ENCODE measurements at places on chromosomes 5 and 9.

GRCh38 chr5:170745481-170746071 lies 37.9 kb upstream of the GABRP start:
- no peak for DNase-seq

- DNase-seq = no peak
These were observed 9.0 kb downstream of the TOR1B start for GRCh38 chr9:129811967-129812363.

DNA sequence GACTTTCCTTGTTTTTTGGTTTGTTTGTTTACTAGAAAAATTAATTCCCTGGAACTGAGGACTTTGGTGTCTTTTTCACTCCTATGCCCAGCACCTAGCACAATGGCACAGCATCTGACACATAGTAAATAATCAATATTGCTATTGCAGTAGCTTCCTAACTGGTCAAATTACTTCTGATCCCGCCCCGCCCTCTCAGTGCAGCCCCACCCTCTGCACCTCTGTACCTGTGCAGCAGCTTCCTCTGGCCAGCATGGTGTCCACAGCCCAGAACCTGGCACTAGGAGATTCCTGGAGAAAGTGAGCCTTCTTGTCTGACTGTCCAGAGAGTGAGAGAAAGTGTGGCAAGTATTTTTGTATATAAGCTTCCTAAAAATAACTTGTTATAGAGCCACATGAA lies 343.2 kb downstream of the ZNF608 start:
- no peak for DNase-seq

GRCh38 chr5:16520841-16521240 lies 55.2 kb upstream of the ZNF622 start:
- no peak for DNase-seq

- no peak for DNase-seq
These were observed 20.6 kb downstream of the FST start for GRCh38 chr5:53501054-53501453.

GRCh38 chr5:54541823-54542783 lies 24.5 kb downstream of the SNX18 start:
- DNase-seq = no peak

DNA sequence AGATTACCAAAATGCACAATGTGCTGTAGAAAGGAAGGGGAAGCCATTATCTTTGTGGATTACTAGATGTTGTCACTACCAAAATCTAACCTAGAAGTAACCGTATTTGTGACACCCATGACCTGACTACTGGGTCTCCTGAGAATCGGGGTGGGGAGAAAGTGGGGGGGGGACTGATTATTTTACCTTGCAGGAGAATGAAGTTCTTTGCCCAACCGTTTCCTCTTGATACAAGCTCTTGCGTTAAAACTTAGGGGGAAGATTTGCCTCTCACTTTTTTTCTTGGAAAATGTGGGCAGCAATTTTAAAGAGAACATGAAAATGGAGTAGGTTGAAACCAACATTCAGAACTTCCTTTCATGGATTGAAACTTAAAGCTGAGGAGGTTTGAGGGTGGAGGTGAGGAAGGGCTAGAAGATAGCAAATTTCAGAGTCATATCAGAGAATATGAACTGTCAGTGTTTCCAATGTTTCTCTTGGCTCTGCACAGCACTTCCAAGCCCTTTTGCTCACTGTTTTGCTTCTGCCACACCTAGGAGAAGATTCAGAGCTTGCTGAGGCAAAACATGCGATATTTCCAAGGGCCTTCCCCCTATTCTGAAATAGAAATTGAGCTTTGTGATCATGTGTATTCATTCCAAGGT lies 280.8 kb downstream of the AOPEP start:
- DNase-seq = no peak

- DNase-seq = no peak
These were observed 1022.3 kb downstream of the EFNA5 start for GRCh38 chr5:106648401-106648800.

- DNase-seq = no peak
These were observed 296.6 kb upstream of the FBXL7 start for GRCh38 chr5:15203376-15203775.

GRCh38 chr9:134035041-134036039 lies 10.1 kb downstream of the BRD3OS start:
- no peak for DNase-seq

GRCh38 chr9:78666818-78667414 lies 370.0 kb downstream of the PSAT1 start:
- DNase-seq = no peak

GRCh38 chr5:66959653-66960052 lies 236.9 kb downstream of the CD180 start:
- DNase-seq = no peak

- DNase-seq = no peak
These were observed 222.7 kb upstream of the ACO1 start for GRCh38 chr9:32161720-32162119.

DNA sequence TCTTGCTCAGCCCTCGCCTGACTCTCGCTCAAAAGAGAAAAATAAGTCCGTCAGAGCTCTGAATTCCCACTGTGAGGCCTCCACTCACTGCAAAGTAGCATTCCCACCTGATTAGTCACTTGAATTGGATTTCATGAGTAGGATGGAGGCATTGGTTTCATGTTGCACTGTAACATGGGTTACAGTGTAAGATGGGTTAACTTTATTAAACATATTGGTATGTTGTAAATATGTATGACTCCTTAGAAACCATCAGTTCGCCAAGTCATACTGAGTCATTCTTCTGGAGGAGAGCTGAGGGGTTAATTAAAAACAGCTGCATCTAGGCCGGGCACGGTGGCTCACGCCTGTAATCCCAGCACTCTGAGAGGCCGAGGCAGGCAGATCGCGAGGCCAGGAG lies 93.8 kb upstream of the BNC2 start:
- DNase-seq = no peak

DNA sequence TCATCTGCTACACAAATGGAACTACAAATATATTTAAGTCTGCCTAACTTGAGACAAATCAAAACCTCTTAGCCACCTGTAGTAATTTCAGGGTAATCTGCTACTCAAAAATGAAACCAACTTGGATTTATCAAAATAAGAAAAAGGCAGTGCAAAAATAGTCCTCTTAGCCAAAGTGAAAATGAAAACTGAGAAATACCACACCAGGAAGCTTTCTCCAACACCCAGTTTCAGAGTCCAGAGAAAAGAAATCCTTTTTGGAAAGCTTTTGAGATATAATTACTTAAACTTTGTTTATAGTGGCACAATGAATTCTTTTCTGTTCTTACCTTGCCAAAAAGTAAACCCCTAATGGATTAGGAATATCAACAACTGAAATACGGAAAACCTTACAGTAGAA lies 990.4 kb downstream of the EFNA5 start:
- DNase-seq = no peak

- DNase-seq = no peak
These were observed 3.5 kb downstream of the TXNDC8 start for GRCh38 chr9:110334183-110334582.

- no peak for DNase-seq
These were observed 51.5 kb upstream of the NOTCH1 start for GRCh38 chr9:136597141-136597885.

DNA sequence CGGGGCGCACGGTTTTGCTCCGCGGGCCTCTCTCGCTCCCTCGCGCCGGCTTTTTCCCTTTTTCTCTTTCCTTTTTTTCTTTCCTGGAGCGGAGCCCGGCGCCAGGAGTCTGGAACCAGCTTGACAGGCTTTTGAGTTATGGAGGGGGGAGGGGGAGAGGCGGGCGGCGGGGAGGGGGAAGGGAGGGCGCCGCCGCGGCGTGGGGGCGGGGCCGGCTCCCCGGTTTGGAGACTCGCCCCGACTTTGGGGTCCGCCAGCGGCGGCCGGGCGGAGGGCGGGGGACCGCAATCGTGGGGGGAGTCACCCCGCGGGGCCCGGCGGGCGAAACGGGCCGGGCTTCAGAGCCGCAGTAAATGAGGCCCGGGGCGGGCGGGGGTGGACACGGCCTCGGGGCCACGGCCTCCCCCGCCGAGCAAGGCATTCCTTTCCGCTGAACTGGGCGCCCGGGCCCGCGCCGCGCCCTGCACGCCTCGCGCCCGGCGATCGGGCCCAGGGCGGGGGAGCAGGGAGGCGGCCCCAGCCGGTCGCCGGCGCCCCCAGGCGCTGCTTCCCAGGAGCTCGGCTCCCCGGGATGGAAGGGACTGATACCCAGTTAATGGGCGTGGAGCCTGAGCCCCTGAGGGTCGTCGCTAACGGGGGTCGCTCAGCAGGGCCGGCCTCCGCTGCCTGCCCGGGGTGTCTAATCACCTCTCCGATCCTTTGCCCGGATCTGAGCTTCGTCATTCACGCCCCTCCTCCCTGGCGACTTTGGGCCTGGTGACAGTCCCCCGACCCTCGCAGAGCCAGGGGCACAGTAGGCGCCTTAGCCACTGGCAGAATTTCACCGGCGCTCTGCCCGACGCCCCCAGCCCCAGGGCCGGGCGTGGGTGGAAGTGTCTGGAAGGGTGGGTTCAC lies 138.1 kb downstream of the C9orf50 start:
- peak; percentile 98 for DNase-seq

DNA sequence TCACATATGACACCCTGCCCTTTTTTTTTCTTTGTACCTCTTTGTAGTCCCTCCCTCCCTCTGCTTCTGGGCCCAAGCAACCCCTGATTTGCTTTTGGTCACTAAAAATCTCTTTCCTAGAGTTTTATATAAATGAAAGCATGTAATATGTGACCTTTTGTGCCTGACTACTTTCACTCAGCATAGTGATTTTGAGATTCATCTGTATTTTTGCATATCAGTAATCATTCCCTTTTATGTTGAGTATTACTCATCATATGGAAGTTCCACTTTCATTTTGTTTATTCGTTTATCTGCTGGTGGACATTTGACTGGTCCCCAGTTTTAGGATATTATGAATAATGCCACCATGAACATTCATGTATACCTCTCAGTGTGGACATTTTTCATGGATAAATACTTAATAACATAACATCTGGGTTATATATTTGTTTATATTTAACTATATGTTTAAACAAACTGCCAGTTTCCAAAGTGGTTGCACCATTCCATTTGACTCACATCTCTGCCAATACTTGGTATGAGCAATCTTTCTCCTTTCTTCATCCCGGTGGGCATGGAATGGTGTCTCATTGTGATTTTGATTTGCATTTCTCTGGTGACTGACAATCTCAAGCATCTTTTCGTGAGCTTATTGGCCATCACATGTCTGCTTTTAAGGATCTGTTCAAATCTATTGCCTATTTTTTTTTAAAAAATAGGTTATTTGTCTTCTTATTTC lies 115.7 kb upstream of the S1PR3 start:
- DNase-seq = no peak

DNA sequence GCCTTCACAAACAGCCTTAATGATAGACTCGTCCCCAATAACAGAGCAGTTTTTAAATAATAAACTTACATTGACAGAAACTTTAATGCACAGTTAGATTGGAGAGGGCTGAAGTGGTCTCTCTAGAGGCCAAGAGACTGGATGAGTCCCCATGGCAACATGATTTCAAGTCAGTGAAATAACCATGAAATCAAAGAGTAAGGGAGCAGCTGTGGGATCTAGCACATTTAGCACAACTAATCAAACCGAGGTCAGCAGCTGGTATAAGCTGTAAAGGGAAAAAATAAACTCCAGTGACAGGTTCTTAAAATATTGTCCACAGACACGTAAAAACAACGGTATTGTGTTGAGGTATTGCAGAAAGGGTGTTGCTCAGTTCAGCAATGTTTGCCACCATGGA lies 916.6 kb downstream of the DNAH5 start:
- DNase-seq = no peak

- no peak for DNase-seq
These were observed 117.0 kb downstream of the TRPM6 start for GRCh38 chr9:74770508-74771261.

DNA sequence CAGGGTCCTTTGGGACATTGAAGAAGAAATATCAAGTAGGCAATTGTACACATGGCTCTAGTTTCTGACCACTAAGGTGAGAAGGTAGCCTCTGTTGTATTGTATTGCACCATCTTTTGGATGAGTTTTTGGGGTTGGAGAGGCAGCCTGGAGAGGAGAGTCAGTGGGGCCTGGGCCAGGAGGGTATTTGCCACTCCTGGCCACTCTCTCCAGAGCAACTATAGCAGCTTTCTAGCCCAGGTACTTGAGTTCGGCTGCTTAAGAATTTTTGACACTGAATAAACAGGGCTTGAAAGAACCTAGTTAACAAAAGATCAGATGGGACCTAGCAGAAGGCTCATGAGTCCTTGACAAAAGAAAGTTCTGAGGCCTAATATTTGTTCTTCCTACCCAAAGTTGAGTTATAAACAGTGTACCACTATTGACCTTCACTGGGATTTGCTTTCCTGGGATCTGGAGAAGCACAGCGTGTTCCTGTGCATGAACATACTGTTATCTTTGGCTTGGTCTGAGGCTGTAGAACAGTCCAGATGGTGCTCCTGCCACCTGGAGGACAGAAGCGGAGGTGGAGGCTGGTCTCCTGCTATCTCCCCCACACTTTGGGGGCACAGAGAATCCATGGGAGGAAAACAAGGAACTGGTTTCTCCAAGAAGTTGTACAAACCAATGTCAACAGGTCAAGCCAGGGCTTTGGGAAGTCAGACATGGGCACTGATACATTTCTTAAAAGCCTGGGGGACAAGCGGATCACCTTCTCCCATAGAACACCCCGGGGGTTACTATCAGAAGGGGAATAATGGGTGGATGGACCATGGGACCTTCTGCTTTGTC lies 110.4 kb upstream of the LIFR start:
- peak; percentile 34 for DNase-seq

GRCh38 chr5:83265318-83265717 lies 188.0 kb downstream of the XRCC4 start:
- DNase-seq = no peak

DNA sequence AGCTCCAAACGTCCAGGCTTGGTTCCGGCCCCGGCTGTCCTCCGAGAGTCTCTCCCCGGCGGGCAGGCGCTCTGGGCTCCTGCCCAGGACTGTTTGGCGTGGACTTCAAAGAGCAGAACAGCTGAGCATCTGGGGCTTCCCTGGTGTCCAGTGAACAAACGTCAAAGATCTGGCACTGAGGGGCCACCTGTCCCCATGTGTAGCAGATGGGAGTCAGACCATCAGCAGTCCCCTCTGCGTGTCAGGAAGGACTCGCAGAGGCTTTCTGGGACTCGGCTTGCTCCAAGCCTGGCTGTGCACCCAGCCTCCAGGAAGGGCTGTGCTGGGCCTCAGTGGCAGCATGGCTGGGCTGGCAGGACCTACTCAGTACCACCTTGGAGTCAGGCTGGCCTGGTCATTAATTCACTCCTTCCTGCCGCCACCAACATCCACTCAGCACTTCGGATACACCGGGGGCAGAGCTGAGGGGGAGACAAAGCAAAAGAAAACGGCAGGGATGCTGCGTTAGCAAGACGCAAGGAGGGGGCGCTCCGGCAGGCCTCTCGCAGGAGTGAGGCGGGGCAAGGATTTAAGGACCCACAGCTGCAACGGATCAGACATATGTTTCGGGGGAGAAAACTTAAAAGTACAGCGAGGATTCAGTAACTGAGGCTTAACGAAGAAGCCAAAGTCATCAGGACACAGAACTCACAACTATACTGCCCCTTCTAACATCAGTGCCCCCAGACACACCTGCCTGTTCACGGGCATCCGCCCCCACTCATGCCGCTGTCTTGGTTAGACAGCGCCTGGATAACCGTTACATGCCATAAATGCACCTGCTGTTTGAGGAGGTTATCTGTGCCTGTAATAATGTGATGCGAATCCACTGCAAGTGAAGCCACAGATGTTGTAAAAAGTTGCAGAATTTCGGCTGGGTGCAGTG lies 164.5 kb upstream of the PHYKPL start:
- peak; percentile 2 for DNase-seq
